ENCODE measurements at places on chromosomes 16 and 17.

DNA sequence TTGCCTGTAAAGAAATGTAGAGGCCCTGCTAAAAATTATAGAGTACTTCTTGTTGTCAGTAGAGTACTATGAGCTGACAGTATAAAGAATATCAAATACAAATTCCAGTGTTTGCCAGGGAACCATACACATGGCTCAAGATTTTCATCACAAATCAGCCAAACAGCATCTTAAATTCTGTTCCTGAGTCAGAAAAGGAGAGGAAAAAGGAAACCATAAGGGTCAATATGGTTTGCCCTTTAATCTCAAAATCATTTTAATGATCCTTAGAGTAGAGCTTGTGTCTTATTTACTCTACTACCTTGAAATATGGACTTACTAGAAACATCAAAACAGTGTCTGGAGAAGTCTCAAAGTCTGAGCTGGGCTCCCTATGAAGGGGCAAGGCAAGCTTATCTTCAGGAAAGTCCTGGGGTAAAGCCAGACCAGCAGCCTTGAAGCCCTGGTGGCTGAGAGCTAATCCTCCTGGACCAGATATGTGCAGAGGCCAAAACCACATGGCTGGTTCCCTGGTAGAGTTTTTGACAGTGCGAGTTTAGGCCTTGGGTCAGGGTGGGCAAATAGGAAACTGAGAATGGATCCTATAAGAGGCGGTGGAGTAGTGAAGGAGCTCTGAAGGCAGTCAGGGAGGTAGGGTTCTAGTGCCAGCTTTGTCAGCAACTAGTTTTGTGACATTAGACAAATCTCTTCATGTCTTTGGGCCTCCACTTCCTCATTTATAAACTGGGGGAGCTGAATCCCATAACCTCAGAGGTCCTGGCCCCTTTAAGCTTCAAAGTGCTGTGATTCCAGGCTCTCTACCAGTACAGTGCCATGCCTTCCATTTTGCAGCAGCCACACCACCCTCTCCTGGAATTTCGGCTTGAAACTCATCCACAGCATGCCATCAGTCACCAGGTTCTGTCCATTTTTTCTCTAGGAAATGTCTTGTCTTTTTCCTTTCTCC lies 38.9 kb downstream of the MRTFB start:
- DNase-seq = no peak

GRCh38 chr17:915538-916201 lies 63.9 kb downstream of the NXN start:
- DNase-seq = no peak

- no peak for DNase-seq
Measured at GRCh38 chr16:88638323-88639230, at the start of gene IL17C. IL17C (plus strand) TSS chr16:88638572; CDS start chr16:88638642, 70 bp downstream.

DNA sequence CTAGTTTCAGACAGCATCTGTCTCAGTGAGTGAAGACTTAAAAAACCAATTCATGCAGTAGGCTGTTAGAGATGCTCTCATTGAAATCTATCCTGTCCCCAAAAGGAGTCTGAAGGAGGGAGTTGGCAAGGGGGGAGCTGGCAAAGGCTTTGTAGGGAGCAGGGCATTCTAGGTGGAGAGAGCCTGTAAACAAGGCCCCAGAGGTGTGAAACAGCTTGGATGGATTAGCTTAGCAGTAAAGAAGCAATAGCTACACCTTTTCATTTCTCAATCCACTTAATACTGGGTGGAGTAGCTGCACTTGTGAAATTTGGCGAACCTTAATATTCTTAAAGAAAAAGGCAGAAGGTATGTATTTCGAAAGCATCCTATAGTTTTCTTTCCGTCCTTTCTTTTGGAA lies 61.8 kb downstream of the KSR1 start:
- DNase-seq = no peak

DNA sequence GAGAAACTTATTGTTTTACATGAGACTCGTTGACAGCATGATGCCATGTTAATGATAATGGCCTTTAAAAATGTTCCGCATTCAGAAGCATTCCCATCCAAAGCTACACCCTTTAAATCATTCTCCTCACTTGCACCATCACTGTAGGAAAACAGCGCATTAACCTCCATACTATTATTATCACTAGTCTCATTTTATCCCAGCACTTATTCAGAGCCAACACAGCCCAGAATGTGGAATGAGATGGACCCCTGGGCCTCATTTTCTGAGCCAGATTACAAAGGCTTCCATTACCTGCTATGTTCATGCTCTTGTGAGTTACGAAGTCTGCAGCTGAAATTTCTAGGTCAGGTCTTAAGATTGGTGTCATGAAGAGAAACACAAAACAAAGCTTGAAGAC lies 159.4 kb downstream of the HS3ST3A1 start:
- DNase-seq = no peak

- no peak for DNase-seq
Measured at GRCh38 chr16:81366316-81366932, 51.7 kb downstream of the GAN start.

DNA sequence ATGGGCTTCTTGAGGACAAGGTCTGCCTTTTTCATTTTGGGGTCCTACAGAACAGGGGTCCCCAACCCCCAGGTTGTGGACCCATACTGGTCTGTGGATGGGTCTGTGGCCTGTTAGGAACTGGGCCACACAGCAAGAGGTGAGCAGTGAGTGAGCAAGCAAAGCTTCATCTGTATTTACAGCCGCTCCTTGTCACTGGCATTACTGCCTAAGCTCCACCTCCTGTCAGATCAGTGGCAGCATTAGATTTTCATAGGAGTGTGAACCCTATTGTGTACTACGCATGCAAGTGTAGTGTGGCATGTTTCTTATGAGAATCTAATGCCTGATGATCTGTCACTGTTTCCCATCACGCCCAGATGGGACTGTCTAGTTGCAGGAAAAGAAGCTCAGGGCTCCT lies 33.9 kb downstream of the ERN1 start:
- no peak for DNase-seq

DNA sequence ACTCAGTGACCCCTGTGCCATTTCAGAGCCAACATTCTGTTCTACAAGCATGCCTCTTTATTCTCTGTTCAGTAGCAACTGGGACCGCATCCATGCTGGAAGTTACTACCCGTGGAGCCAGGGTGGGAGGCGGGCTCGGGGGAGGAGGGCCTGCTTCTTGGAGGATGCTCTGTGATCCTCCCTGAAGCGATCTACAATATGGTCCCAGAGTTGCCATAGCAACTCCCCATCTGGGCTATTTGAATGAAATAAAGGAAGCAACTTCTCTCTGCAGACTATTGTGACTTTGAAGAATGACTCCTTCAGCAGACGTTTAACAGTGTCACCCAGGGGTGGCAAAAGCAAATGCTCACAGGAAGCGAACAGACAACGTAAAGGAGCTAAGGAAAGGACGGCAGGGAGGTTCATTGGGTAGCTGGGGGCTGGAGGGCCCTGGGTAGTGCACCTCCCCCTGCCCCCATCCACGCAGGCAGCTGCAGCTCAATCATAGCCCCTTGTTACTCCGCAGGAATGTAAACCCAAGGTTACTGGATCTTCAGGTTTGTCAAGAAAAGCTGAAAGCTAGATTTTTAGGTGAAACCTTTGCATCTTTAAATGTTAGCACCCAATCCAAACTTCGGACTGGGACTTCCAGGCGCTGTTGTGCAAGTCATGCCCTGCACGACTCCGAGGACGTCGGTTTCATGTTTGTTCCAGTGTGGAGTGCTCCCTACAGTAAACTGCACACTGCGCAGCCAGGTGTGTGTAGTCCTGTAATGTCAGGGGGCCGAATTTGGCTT lies 51.1 kb upstream of the MEAK7 start:
- DNase-seq = peak; percentile 50

DNA sequence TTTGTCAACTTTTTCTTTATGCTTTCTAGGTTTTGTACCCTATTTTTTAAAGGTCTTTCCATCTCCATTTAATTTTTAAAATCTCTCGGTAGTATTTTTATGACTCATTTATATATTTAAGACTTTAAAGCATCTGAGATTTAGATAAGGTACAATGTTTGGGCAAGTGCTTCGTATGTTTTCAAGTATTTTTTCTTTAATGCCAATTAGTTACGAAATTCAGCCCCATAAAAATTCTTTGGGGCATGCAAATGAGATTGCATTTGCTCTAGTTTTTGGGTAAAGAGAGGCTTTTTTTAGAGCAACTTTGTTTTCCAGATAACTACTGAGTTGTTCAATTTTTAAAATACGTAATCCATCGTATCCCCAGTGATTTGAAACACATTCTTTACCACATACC lies 65.3 kb upstream of the CRHR1 start:
- no peak for DNase-seq

GRCh38 chr17:58005031-58005727 lies 1.9 kb downstream of the SRSF1 start:
- DNase-seq = no peak

DNA sequence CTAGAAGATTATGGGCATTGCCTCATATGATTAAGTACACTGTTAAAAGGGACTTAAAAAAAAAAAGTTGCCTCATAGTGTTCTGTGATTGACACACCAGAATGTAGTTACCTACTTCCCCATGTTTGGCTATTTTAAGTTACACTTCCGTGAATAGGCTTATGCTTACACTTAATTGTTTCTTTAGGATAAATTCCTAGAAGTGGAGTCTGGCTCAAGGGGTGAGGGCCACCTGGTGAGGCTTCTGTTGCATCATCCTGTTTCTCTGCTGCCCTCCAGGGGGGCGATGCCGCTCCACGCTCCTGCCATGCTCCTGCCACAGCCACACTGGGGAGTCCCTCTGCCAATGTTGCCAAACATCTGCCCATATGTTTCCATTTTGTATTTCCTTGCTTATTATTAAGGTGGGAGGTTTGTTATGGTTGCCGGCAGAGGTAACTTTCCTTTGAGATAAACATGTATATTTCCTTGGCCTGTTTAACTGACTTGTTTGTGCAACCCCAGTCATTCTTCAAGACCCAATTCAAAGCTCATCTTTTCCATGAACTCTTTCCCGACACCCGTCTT lies 73.1 kb downstream of the KSR1 start:
- peak; percentile 15 for DNase-seq

GRCh38 chr17:794876-795275 lies 12.7 kb downstream of the MRM3 start:
- no peak for DNase-seq

GRCh38 chr16:62036101-62036801 lies at the start of gene CDH8:
CDH8 (minus strand) TSS chr16:62036438; CDS start chr16:62021403, 15,035 bp downstream.
- DNase-seq = no peak

GRCh38 chr17:31469959-31470358 lies 78.5 kb downstream of the RAB11FIP4 start:
- DNase-seq = peak; percentile 56

DNA sequence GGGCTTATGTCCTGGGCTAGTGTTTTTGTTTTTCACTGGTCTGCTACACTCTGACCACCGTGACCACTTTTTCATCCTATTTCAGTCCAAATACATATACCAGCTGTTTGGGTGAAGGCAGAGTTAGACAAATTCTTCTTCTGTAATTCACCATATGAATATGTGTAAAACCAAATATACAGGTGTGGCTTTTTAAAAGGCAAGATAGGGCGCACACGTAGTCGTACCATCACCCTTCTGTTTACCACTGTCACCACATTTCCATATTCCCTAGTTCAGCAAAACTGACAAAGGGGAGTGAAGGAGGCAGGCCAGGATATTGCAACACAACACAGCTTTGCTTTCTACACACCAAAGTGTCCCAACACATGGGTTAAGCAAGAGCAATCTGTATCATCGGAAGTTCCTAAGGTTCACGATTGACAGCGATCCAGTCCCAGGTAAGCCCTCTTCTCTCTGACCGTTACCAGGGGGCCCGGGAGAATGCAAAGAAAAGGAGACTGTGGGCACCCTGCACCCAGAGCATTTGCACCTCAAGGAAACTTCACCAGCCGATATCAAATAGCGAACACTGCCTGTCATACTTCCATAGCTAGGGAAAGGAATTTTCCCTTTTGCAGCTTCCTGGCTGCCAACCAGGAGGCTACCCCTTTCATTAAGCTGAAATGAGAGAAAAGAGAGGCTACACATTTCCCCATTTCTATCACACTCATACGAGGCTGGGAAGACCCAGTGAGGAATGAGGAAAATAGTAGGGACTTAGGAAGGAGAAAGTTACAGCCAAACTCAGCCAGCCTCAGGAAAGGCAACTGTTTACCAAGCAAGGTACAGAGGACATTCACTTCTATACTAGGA lies 23.1 kb downstream of the CREBBP start:
- no peak for DNase-seq

DNA sequence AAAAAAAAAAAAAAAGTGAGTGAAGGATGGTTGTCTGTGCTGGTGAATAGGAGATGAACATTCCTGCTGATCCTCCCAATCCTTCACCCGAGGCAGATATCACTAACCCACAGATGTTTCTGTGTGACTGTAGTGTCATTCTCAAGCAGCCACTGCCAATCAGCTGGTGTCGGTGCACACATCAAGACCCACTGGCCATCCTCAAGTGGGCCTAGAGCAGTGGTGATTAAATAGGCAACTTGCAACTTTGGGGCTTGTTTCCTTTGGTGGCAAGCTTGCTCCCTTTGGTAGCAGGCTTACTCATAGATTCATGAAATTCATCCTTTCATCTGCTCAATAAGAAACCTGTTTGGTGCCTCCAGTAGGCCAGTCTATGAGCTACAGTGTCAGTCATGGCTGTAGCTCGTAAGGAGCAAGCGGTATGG lies 51.1 kb upstream of the LGALS9 start:
- no peak for DNase-seq

GRCh38 chr17:76660656-76661042 lies 17.1 kb upstream of the ST6GALNAC1 start:
- DNase-seq = no peak

DNA sequence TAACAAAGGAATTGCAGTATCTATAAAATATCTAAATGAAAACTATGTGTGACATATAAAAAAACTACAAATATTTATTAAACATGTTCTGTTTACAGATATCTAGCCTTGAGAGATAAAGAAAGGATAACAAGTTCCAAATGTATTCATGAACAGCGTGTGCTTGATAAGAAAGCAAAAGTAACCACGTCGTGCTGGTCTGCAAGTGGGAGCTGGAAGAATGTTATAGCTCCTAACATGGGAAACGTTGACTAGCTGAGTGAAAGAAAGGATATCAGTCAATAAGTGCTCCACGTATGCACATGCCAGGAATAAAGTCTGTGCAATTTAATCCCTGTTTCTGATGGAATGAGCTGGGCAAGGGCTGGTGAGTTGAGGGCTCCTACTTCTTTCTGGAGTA lies 71.2 kb upstream of the CDYL2 start:
- DNase-seq = no peak

GRCh38 chr16:71734511-71734910 lies 10.0 kb upstream of the PHLPP2 start:
- DNase-seq = no peak

DNA sequence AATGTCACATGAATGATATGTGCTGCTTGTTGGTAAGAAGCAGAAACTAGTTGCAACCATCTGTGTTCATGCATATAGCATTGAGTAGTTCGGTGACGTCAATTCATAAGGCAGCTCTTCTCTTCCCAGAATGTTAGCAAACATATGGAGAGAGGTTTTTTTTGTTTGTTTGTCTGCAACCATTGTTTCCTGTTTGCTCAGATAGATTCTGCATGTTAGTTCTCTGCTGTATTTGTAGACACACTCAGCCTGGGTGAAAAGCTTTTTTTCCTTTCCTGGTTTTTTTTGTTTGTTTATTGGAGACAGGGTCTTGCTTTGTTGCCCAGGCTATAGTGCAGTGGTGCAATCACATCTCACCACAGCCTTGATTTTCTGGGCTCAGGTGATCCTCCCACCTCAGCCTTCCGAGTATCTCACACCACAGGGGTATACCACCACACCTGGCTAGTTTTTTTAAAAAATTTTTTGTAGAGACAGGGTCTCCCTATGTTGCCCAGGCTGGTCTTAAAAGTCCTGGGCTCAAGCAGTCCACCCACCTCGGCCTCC lies 16.7 kb downstream of the WSB1 start:
- no peak for DNase-seq

All from natural killer cell (primary cell).